ENCODE measurements at places on chromosomes 2 and 18.

- no peaks in the 10 kb centered on the region for H3K36me3 ChIP-seq
- H3K27ac ChIP-seq, result no peak overlapping the region
- H3K4me3 ChIP-seq, result no peak overlapping the region
- DNase-seq, result no peak
- no peaks in the 10 kb centered on the region for H3K4me1 ChIP-seq
These were observed 64.2 kb downstream of the SCG2 start for GRCh38 chr2:223537651-223538601.

- H3K27me3 ChIP-seq, result no peaks in the 10 kb centered on the region
- H3K36me3 ChIP-seq, result no peaks in the 10 kb centered on the region
- DNase-seq, result no peak
- H3K27ac ChIP-seq, result no peak overlapping the region
- no peak overlapping the region for H3K4me3 ChIP-seq
These were observed 210.3 kb downstream of the ZRANB3 start for GRCh38 chr2:135320465-135321355.

GRCh38 chr2:62118160-62118559 lies 77.8 kb upstream of the B3GNT2 start:
- peaks cover 5% of the 10 kb centered on the region for H3K4me1 ChIP-seq
- H3K27ac ChIP-seq, result no peak overlapping the region
- no peaks in the 10 kb centered on the region for H3K36me3 ChIP-seq

GRCh38 chr2:197359859-197360258 lies 49.3 kb upstream of the ANKRD44 start:
- H3K27me3 ChIP-seq, result no peaks in the 10 kb centered on the region
- H3K27ac ChIP-seq, result no peak overlapping the region
- H3K36me3 ChIP-seq, result no peaks in the 10 kb centered on the region
- H3K4me3 ChIP-seq, result no peak overlapping the region
- no peaks in the 10 kb centered on the region for H3K4me1 ChIP-seq

GRCh38 chr2:112686348-112687217 lies 34.2 kb upstream of the NT5DC4 start:
- no peaks in the 10 kb centered on the region for H3K4me1 ChIP-seq
- no peak overlapping the region for H3K27ac ChIP-seq
- no peaks in the 10 kb centered on the region for H3K36me3 ChIP-seq
- no peaks in the 10 kb centered on the region for H3K27me3 ChIP-seq
- H3K4me3 ChIP-seq, result no peak overlapping the region

DNA sequence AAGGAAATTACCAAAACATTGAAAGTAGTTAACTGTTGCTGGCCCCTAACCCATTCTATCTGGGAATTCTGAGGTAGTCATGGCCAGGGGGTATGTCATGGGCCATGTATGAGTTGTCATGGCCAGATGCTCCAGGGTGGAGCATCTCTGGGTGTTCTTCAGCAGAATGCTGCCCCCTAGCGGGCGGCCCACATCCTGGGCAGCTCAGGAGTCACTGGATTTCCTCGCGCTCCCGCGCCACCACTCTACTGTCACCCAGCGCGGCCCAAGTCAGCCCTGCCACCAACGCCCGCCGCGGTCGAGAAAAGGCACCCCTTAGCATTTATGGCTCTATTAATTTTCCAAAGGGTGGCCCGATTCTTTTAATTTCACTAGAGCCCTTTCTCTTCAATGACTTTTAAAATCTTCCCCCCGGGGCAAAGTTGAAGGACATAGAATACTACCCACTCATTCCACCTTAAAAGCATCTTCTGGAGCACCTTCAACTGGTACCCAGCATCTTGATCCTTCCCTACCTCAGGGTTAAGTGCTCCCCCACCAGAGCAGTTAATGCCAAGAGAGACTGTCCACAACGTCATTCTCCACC lies 41.6 kb downstream of the PKDCC start:
- H3K27ac ChIP-seq, result no peak overlapping the region
- no peaks in the 10 kb centered on the region for H3K27me3 ChIP-seq
- H3K4me3 ChIP-seq, result no peak overlapping the region
- H3K36me3 ChIP-seq, result no peaks in the 10 kb centered on the region
- peak; percentile 28 for DNase-seq

Measured in tibial artery (tissue), 4 donors.